ENCODE measurements at places on chromosomes 3 and 15.

- no peak for DNase-seq
Measured at GRCh38 chr3:19891740-19892139, 42.3 kb downstream of the EFHB start.

DNA sequence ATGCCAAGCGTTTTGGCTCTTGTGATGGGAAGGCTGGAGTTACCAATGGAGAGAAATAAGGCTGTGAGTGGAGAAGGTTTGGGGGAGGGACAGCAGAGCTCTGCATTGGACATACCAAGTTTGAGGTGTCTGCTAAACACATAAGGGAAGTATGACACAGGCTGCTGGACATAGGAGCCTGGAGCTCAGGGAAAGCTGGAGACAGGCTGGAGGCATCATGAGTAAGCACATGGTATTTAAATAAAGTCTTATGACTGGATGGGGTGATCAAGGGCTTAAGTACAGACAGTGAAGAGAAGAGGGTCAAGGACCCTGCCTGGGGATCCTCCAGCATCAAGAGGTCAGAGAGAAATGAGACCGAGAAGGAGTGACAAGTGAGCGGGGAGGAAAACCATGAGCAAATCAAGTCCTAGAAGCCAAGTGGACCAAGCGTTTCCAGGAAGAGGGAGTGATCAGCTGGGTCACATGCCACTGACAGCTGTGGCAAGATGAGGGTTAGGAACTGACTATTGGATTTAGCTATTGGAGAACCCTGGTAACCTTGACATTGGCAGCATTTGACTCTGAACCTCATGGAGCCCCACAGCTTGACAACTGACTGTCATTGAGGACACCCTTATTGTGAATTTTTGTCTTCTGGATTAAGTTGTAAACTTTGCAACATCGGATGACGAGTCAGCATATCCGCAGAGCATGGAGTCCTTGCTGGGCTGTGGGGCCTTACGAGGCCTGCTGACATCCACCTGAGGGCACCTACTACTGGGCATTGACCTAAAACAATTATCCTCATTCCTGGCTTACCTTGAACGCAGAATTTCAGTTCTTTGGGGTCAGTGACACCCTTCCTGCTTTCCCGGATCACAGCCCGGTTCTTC lies 78.7 kb upstream of the ETV5 start:
- no peak for DNase-seq

DNA sequence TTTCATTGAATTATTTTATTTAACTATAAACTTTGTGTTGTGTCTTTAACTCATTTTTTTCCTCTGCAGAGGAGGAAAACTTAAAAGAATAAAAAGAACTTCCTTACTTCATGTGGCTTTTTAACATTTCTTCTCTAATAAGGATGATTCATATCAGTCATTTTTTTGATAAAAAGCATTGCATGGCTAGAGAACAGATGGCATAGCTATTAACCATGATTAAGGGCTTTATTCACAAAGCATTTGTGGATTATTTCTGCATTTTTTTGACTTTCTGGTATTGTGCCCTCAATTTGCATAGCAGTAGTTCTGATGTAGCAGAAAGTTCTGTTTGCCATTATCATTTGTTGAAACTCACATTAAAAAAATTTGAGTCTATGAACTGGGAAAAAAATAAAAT lies 540.8 kb downstream of the SI start:
- no peak for DNase-seq

DNA sequence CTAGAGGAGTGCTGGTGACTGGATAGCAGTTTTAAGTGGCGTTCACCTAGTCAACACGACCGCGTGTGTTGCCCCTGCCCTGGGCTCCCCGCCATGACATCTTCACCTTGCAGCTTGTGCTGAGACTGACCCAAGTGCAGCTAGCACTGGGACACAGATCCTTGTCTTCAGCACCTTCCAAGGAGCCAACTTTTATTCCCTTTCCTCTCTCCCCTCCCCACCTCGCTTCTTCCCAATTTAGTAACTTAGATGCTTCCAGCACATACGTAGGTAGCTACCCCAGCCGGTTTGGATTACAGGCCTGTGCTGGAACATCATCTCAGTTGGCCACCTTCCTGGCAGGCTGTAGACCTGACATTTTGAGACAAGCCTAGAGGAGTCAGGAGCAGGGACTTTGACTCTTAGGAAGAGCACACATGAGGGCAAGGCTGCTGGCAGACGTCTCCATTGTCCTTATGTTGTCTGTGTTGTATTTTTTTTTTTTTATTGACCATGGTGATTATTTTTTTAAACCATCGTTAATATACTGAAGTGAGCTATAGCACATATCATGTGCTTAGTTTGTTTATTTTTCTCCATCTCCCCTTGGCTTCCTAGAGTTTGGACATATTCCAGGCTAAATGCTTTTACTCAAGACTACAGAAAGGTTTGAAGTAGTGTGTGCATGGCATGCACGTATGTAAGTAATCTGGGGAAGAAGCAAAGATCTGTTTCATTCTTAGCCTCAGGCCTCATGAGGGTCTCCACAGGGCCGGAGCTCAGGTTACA lies 61.1 kb downstream of the AAGAB start:
- no peak for DNase-seq

GRCh38 chr3:66037986-66038369 lies 740 bp downstream of the MAGI1 start:
- DNase-seq, result no peak
